ENCODE measurements at places on chromosomes 11 and 22.

GRCh38 chr22:25091458-25091857, 108.2 kb upstream of the CRYBB3 start:
- DNase-seq = no peak

DNA sequence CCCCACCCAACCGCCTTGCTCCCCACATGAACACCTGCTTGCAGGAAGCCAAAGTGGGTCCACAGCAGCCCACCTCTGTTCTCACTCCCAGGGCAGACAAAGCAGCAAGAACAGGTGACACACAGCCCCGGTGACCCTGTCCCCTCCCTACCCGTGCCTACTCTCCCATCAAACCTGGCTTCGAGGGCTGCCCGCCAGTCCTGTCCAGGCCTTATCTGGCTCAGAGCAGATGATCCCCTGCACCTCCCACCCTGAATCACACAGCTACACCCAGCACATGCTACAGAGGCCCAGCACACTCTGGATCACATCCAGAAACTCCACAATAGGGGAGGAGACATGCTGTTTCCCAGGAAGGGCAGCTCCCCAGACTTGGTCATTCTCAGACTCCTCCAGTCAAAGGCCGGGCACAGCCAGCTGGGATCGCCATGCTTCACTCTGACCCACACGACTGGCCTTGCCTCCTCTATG, 6.2 kb upstream of the RGL4 start:
- no peak for DNase-seq

DNA sequence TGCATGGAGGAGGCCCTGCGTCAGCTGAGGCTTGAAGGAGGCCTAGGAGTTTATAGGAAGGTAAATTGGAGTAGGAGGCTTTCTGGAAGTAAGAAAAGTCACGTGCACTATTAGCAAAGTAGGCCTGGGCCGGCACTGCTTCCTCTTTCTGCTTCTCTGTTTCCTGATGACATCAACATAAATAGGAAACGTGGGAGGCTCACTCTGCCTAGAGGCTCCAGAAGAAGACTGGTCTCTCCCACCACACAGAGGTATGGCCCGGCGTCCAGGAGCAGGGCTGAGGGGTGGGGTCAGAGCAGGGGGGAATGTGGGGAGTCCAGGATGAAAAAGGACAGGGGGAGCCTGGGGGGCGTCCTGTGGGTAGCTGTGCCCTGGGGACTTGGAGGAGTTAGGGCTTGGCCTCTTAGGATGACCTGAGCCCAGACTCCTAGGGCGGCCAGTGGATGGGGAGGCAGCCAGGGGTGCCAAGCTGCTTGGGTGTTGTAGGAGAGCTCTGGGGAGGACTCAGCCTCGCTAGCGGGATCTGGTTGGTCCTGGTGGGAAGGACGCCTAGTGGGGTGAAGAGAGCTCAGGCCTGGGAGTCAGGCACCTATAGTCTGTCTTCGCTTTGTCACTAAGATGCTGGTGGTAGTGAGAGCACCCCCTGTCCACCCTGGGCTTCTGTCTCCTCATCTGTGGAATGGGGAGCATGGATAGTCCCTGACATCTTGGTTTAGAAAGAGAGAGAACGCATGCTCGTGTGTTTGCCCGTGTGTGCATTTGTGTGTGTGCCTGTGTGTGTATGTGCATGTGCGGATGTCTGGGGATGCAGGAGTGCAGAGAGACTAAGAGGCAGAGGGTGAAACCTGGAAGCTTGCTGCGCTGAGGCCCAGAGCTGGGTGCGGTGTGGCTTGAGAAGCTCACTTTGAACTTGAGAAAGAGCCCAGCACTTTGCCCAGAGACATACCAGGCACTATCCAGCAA, at the start of gene CSF2RB:
Gene CSF2RB (plus strand): TSS at position 202 of the 963 bp plus-strand sequence. CDS start 8,580 bp downstream, outside the sequence.
- no peak for DNase-seq

DNA sequence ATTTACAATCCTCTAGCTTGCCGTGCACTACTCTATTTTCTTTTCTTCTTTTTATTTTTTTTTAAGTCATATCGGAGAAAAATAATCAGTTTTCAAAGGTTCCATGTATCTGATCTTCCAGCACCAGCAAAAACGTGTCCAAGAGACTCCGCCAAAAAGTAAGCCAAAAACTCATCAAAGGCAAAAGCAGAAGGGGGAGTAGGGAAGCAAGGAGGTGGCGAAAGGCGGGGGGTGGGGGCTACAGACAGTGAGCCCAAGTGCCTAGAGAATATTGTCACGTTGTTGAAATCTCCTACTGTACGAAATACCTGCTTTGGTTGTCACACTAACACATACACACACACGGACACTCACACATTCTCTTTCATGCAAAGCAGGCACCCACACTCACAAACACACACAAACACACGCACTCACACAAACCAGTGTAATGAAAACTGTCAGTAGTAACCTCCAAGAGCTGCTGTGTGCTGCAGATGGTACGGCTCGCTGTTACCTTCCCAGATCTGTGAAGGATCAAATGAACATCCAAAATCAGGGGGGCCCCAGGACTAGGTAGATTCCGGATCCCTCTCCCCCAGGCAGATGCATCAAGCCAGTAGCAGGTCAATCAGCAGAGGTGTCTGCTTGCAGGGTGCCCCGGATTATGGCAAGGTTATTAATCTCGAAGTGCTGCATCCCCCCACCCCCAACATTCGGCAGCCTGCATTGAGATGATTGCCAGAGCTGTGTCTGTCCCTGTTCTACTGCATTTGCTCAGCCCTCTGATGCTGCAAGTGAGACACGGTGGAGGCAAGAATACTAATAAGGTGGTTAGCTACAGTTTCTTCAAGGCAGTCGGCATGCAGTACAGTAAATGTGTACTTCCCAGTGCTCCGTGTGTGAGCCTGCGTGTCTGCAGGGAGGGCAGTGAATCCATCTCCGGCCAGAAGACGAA, at the start of gene LRRC4C:
Gene LRRC4C (minus strand): TSS at position 188 of the 937 bp plus-strand sequence.
- DNase-seq = no peak

- DNase-seq = no peak
Measured at GRCh38 chr11:132852361-132852760, 679.9 kb downstream of the OPCML start.

Measured in mesenchymal stem cell (in vitro differentiated cells and primary cell).